COLO829 (cell line): ENCODE measurements at places on chromosomes 7 and 10.

- DNase-seq, result no peak
Measured at GRCh38 chr7:31748084-31748483, 61.1 kb downstream of the PPP1R17 start.

- no peak for DNase-seq
Measured at GRCh38 chr10:83982812-83983211, 156.5 kb upstream of the GHITM start.

DNA sequence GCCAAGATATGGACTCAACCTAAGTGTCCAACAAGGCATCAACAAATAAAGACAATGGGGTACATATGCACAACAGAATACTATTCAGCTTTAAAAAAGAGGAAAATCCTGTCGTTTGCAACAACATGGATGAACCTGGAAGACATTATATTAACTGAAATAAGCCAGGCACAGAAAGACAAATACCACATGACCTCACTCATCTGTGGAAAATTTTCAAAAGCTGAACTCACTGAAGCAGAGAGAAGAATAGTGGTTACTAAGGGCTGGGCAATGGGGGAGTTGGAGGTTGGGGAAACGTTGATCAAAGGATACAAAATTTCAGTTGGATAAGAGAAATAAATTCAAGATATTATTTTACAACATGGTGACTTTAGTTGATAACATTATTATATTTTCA is 221.4 kb upstream of the PITRM1 start:
- DNase-seq, result no peak

- no peak for DNase-seq
Measured at GRCh38 chr10:121787169-121787568, 140.7 kb downstream of the ATE1 start.

DNA sequence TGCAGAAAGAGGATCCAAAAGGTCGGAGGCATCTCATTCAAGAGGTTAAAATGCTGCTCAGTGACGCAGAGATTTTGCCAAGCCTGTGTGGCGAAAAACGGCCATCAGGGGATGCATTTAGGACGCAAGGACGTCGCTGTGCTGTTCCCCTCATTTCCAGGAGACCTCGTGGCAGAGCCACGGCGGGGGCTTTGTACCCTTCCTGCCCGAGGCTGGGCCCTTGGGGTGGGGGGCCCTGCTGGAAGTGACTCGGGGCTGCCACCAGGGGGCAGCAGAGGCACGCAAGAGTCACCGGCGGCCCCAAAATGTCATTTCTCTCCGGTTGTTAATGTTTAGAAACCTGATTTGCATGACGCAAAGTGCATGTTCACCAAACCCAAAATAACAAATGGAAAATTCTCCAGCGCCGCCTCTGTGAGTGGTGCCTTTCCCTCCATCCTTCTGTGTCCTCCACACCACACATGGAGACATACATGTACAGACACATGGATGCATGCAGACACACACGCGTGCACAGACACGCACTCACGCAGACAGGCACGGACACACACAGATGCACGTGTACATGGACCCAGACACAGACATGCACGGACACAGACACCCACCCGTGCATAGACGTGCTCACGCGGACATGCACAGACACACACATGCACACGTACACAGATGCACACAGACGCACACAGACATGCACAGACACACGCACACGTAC is 51.0 kb upstream of the NKX6-2 start:
- peak; percentile 20 for DNase-seq

DNA sequence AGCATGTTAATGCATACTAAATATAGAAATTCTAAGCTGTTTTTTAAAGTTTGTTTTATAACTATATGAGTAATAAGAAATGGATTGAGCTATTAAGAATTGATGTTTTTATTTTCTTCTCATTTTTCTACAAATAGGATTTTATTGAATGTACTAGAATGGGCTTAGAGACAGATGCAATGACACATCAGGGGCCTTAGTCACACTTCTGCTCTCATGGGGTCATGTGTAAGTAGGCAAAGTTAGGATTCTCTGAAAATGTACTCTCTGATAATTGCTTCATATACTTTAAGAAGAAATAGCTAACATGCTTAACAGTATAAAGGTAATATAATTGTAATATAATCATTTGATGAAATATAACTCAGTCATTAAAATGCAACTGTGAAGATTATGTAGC is 154.6 kb downstream of the ZNF438 start:
- no peak for DNase-seq

GRCh38 chr10:131480066-131480465 is 168.5 kb upstream of the TCERG1L start:
- DNase-seq, result no peak

GRCh38 chr10:74738052-74738451 is 88.3 kb upstream of the KAT6B start:
- no peak for DNase-seq
